CD4-positive, alpha-beta T cell treated with Interleukin-12 subunit alpha and Interleukin-12 subunit beta, for 1 hour (primary cell): ENCODE measurements at places on chromosomes 7 and 10.

DNA sequence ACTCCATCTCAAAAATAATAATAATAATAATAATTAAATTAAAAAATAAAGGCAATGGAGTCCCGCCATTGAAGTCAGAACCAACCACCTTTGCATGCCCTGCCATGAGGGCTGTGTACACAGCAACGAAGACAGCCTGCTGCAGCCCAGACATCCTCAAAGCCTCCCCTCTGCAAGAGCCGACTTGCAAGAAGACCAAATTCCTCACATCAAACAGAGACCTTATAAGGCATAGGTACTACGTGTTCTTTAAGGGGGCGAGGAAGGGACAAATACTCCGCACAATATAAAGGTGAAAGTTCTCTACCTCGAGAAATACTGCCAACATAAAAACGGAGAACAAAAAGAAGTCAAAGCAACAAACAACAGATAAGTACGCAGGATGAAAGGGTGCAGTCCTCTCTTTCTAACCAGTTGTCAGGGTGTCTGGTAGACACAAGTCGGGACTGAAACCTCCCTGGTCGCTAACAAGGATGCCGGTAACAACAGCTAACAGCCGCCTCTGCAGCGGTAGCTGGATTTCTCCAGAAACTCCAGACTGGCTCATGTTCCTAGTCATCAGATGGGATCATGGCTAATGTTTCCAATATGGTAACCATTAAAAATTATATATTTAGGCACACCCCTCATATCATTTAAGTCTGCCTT lies 23.6 kb downstream of the FGFR2 start:
- no peak for DNase-seq

GRCh38 chr7:100465702-100466311 lies 1.7 kb upstream of the SPACDR start:
- DNase-seq: no peak

DNA sequence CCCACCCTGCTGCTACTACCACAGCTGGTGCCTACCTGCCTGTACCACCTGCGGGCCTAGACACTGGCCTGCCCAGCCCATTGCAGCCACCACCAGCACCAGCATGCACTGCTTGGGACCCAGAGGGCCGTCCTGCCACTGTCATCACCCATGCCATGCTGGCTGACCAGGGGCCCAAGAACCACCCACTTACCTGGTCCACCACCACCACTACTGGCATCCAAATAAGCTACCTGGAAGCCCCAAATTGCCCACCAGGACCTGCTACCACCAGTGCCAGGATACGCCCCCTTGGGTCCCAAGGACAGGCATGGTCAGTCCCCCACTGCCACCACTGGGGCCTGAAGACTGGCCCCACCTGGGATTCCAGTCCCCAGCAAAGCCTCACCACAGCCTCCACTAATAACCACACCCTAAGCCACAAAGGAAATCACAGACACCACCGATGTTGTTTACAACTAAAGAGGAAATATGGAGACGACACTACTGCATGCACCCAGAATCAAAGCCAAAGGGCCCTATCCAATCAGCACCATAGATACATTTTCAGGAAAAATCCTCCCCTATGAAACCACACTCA lies 70.5 kb upstream of the DIP2C start:
- no peak for DNase-seq

DNA sequence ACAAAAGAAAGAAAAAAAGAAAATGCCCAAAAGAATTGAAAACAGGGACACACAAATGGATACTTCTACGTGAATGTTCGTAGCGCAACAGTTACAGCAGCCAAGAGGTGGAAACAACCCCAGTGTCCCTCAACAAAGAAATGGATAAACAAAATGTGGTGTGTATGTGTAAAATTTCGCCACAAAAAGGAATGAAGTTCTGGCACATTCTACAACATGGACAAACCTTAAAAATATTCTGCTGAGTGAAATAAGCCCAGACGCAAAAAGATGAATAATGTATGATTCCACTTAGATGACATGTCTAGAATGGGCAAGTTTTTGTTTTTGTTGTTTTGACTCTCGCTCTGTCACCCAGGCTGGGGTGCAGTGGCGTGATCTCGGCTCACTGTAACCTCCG lies 10.9 kb downstream of the UCMA start:
- no peak for DNase-seq
